Purkinje cell (primary cell): ENCODE measurements at places on chromosomes 4 and X. TPM values are rescaled to one million over a fixed set of nuclear protein-coding genes. Genes with fewer than 3 reads are reported as not detected.

Gene PDCL2
- not detected in 2 replicates for polyA plus RNA-seq

Gene NUP54
- polyA plus RNA-seq = 16.9 TPM in 2 replicates

Gene ODAPH
- polyA plus RNA-seq = 0.94 TPM in 1 of 2 replicates, not detected in the other

Gene RASSF6
- polyA plus RNA-seq = not detected in 2 replicates

Gene USP17L20
- polyA plus RNA-seq = not detected in 2 replicates

Gene USP17L22
- not detected in 2 replicates for polyA plus RNA-seq
